ENCODE measurements at places on chromosomes 5 and 9.

DNA sequence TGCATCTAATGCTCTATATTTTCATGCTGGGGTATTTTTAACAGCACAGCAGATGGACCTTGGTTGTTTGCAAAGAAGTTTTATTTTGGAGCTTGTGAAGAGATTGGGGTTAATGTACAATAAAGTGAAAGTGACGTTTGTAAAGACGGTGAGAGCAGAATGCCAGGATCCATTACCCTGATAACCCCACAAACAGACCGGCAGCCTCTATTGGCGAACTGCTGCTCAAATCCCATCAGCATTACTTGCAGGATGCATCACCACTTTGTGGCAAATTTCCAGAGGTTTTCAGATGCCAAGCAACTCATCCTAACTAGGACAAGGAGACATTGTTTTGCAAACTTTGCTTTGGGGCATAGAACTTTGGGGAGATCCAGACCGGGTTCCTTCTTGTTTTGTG, 383.3 kb upstream of the ZNF462 start:
- DNase-seq, result no peak

GRCh38 chr5:76805821-76806505, 12.9 kb upstream of the F2RL1 start:
- DNase-seq, result no peak

GRCh38 chr9:81465468-81466011, 223.8 kb downstream of the TLE1 start:
- no peak for DNase-seq

DNA sequence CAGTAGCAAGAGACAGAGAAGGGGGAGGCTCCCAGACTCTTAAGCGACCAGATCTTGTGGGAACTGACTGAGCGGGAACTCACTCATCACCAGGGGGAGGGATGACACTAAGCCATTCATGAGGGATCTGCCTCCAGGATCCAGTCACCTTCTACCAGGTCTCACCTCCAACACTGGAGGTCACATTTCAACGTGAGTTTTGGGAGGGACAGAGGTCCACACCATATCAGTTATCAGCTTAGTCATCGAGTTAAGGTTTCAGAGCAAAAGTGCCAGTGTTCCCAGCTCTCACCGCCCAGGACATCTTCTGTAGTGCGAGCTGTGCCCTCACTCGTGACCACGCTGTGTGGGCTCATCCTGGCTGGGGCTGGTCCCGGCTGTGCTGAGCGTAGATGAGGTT, 98.7 kb upstream of the CACNA1B start:
- DNase-seq, result no peak

- DNase-seq, result no peak
Observed at GRCh38 chr5:76143884-76144283, 60.7 kb downstream of the SV2C start.

All from coronary artery (tissue), 2 donors.